Left cardiac atrium (tissue), 4 donors: ENCODE measurements at places on chromosomes 1 and 21. TPM values are rescaled to one million over a fixed set of nuclear protein-coding genes. Genes with fewer than 3 reads are reported as not detected.

Gene RORC
- 6.1 TPM for total RNA-seq

Gene HJV
- total RNA-seq, result 64.5 TPM

Gene INTS7
- 8.1 TPM for total RNA-seq

Gene AKNAD1
- total RNA-seq, result not detected

Gene KRTAP19-1
- total RNA-seq, result not detected

Gene AMY2A
- total RNA-seq, result not detected

Gene MYBPH
- total RNA-seq, result not detected

Gene MMEL1
- 0.47 TPM for total RNA-seq

Gene TAS1R1
- not detected for total RNA-seq

Gene EPHA2
- total RNA-seq, result 8.1 TPM

Gene UMODL1
- not detected for total RNA-seq

Gene C1orf141
- total RNA-seq, result not detected

Gene EFNA3
- 1.4 TPM for total RNA-seq

Gene OR2T2
- not detected for total RNA-seq

Gene TARBP1
- 9.6 TPM for total RNA-seq

Gene C1QTNF12
- 1.5 TPM for total RNA-seq

Gene C1orf53
- 5.1 TPM for total RNA-seq

Gene S100B
- 12.8 TPM for total RNA-seq

Gene PRRX1
- 38.6 TPM for total RNA-seq

Gene CNIH3
- 0.88 TPM for total RNA-seq

Gene ANKRD13C
- total RNA-seq, result 10.7 TPM

Gene PAX7
- total RNA-seq, result not detected

Gene TAS1R3
- 0.65 TPM for total RNA-seq

Gene SPATA46
- not detected for total RNA-seq

Gene IKBKE
- 0.94 TPM for total RNA-seq

Gene CORT
- total RNA-seq, result not detected

Gene GREM2
- not detected for total RNA-seq

Gene CFHR3
- total RNA-seq, result 0.39 TPM

Gene PROK1
- total RNA-seq, result 0.18 TPM

Gene DENND2C
- total RNA-seq, result 3.1 TPM

Gene CCDC27
- total RNA-seq, result not detected

Gene FCGR3A
- total RNA-seq, result 53.7 TPM

Gene MATN1
- not detected for total RNA-seq

Gene OR2L5
- total RNA-seq, result not detected

Gene SH2D5
- total RNA-seq, result 0.18 TPM

Gene ARHGEF16
- 2.3 TPM for total RNA-seq
